Astrocyte of the hippocampus (primary cell): ENCODE measurements at places on chromosomes 5 and 9.
A peak's percentile ranks its signal among the peaks of the same experiment; 100 is the strongest.

DNA sequence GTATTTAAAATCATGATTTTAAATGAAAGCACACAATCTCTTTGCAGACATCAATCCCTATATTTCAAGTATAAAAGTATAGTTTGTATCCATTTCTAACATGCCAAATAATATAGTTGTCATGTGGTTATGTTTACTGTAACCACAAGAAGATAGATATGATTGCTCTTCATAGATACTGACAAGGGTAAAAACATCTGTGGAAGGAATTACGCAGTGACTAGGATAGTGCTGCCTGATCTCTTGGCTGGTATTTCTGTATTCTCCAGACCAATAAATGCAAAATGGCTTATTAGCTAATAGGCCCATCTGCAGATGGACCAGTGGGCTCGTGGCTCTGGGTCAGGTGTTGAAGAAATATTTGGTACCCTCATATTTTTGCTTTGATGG lies 34.9 kb upstream of the FBN2 start:
- DNase-seq: no peak

- no peak for DNase-seq
Measured at GRCh38 chr5:112861638-112861985, 525 bp downstream of the SRP19 start.

DNA sequence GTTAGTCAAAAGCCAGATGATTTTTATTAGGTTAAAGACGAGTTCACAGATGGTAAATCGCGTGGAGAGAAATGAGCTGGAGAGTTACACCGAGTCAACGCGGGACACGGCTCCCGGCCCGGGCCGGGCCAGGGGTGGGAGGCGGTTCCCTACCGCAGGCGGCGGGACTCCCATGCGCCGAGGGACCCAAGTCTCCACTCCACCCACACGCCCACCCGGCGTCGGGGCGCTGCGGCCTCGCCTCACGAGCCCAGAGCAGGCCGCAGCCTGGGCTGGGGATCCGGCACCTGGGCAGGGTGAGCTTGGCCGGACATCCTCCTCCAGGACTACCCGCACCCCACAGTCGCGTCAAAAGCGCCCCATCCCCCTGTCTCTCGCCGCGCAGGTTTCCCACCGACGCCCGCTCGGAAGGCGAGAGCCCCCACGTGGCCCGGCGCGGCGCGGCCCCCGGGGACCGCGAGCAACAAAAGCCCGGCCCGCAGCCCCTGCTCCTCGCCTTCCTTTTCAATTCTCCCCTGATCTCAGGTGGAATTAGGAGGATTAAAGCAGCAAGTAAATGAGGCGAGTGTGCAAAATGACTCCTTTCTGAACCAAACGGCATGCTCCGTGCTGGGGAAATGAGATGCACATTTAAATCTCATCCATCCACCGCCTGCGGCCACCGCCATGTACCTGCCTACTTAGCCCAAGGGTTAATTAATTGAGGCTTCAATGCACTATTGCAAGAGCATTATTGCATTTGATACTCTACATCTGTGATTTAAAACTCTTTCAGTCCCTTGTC lies 196.5 kb upstream of the TBCA start:
- DNase-seq: peak; percentile 43

DNA sequence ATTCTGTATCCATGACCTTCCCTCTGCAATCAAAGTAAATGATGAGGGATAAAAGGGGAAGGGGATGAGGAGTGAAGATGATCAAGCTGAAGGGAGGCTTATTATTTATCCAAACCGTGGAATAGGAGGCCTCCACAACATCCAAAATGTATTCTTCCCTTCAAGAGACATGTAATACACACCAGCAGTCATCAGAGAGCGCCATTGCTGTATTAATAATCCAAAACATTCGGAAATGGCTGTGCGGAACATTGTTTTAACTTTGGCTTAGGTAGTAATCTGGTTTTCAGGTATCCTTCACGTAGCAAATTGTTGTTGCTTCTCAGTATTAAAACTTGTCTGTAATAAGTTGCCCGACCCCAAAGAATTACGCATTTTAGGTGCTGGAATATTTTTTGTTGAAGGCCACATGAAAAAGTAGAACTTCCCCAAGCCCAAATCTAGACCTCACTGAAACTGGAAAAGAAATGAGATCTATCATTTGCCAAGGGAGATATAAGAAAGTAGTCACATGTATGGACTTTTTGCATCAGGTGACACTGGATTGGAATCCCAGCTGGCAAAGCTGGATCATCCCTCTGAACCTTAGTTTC lies 2.6 kb upstream of the BOD1 start:
- peak; percentile 74 for DNase-seq

- no peak for DNase-seq
Measured at GRCh38 chr5:136235321-136235720, 42.4 kb upstream of the SMIM32 start.

DNA sequence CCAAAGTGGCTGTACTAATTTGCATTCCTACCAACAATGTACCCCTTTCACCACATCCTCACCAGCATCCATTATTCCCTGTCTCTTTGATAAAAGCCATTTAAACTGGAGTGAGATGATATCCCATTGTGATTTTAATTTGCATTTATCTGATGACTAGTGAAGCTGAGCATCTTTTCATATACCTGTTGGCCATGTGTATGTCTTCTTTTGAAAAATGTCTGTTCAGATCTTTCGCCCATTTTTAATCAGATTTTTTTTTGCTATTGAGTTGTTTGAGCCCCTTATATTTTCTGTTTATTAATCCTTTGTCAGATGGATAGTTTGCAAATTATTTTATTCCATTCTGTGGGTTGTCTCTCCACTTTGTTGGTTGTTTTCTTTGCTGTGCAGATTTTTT lies 121.0 kb upstream of the LRRTM2 start:
- no peak for DNase-seq

GRCh38 chr9:134984372-134985265 lies 66.9 kb upstream of the FCN1 start:
- DNase-seq: no peak

GRCh38 chr5:87421307-87421706 lies 8.6 kb upstream of the CCNH start:
- no peak for DNase-seq

- DNase-seq: peak; percentile 40
Measured at GRCh38 chr5:118956727-118957126, 31.6 kb downstream of the DTWD2 start.

DNA sequence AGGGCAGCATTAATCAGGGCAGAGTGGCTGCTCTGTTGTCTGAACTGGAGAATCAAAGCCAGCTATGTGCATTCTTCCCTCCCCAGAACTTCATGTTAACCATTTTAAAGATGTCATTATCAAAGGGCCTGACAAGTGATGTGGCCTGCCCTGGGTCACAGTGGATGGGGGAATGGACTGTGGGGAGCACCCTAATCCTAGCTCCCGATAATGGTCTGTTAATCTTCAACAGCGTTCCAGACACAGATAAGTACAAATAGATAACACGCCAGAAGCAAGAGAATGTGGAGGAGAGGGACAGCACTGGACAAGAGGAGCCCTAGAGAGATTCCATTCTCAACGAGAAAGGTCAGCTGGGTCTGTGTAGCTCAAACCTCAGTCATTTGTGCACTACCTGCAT lies 77.5 kb downstream of the DPYSL3 start:
- no peak for DNase-seq

DNA sequence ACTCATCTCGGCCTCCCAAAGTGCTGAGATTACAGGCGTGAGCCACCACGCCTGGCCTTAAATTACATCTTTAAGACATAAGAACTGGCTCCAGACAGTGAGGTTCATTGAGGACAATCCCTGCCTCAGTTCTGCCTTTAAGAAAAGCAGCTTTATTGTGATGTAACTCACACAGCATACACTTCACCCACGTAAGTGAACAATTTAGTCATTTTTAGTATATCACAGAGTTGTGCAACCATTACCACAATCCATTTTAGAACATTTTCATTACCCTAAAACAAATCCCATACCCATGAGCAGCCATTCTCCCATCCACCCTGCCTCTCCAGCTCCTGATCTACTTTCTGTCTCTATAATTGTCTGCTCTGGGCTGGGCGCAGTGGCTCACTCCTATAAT lies 24.0 kb upstream of the LTC4S start:
- no peak for DNase-seq

- peak; percentile 84 for DNase-seq
Measured at GRCh38 chr5:75053304-75054133, 1.2 kb upstream of the GCNT4 start.

- no peak for DNase-seq
Measured at GRCh38 chr5:96084874-96085506, 123.3 kb upstream of the ELL2 start.

DNA sequence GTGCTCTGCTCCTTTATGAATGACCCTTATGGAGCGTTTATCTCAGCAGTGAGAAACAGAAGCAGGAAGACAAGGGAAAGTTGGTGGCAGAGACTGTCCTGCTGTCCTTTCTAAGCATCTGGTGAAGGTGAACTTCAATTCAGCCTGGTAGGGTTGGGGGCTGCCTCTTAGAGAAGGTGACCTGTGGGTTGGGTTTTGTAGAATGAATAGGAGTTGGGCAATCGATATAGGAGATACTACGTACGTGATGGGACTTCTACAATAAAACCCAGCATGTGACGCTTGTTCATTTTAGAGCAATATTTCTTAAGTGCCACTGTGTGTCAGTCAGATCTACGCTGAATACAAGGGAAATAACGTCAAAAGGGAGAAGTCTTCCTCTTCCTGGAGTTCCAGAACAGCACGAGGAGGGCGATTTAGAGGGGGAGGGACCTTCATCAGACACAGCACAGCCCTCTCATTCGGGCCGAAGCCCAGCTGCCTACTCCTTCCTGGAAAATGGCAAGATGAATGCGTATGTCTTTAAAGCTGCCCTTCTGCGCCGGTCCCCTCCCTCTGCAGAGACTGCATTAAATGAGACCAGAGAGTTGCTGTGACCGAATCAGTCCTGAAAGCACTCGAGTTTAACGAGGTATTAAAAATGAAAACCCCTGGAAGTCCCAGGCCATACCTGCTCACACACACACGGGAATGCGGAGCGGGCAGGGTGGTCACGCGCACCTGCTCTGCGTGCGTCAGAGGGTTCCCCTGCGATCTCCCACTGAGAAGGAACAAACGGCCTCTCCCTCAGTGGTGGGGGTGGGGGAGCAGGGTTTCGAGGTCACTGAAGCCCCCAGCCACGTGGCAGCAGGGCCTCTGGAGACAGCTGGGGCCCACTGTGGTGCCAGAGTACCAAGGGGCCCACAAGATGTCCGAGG lies 85.3 kb upstream of the SARDH start:
- DNase-seq: no peak

DNA sequence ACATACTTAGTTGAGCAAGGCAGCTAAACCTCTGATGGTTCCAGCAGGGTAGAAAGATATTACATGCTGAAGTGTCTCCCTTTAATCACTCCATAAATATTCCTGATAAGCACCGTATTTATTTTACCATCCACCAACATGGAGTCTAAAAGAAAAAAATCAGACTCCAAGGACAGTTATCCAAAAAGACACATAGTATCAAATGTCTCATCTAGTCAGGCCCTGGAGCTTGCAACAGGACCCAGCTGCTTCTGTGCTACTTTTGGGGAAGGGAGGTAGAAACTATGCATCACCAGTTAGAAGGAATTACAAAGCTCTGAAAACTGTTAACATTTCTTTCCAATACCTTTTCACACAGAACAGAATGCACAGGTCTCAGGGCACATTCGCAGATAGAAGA lies 88.1 kb downstream of the S1PR3 start:
- peak; percentile 14 for DNase-seq

DNA sequence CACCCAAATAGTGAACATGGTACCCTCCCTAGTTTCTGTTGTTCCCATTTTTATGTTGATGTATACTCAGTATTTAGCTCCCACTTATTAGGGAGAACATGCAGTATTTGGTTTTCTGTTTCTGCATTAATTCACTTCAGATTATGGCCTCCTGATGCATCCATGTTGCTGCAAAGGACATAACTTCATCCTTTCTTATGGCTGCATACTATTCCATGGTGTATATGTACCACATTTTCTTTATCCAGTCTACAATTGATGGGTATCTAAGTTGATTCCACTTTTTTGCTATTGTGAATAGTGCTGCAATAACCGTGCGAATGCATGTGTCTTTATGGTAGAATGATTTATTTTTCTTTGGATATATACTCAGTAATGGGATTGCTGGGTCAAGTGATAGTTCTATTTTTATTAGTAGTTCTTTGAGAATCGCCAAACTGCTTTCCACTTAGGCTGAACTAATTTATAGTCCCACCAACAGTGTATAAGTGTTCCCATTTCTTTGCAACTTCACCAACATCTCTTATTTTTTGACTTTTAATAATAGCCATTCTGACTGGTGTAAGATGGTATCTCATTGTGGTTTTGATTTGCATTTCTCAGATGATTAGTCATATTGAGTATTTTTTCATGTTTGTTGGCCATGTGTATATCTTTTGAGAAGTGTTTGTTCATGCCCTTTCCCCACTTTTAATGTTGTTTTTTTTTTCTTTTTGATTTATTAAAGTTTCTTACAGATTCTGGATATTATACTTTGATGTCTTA lies 79.6 kb downstream of the SMIM15 start:
- peak; percentile 4 for DNase-seq

DNA sequence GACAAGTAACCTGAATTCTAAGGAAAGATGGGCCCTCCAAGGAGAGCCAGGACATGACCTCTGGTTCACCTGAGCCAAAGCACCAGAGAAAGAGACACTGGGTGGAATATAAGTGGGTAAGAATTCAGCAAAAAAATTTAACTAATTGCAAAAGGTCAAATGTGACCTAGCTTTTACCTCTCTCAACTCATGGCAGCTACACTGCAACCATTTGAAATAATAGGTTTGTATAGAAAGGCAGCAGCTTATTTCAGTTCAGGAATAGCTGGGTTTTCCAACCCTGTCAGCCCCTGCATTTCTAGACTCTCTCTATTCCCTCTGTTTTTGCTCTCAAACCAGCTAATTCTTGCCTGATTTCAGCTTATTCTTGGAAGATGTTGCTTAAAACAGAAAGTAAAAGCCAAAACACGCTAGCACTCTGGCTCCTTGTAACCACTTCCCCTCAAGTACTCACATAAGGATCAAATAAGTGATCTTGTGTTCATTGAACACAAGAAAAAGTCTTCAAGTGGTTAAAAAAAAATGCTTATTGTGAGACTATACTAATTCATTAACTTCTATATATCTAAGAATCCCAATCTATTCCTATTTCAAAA lies 101.1 kb upstream of the NR4A3 start:
- peak; percentile 2 for DNase-seq
